ENCODE measurements at places on chromosomes 5 and 9. TPM values are rescaled to one million over a fixed set of nuclear protein-coding genes. Genes with fewer than 3 reads are reported as not detected.

Gene ANXA2R
- 4.1 TPM for total RNA-seq

- DNase-seq, result no peak
Measured at GRCh38 chr5:87074934-87075541, 192.6 kb upstream of the RASA1 start.

DNA sequence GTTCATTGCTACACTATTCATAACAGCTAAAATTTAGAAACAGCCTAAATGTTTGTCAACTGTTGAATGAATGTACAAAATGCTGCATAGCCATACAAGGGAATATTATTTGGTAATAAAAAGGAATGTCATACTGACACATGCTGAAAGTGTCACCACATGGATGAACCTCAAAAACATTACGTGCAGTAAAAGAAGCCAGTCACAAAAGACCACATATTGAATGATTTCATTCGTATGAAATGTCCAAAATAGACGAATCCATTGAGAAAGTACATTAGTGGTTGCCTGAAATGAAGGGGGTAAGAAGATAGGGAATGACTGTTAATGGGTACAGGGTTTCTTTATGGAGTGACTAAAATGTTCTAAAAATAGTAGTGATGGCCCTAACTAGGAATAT, 11.6 kb upstream of the ECM2 start:
- no peak for DNase-seq

DNA sequence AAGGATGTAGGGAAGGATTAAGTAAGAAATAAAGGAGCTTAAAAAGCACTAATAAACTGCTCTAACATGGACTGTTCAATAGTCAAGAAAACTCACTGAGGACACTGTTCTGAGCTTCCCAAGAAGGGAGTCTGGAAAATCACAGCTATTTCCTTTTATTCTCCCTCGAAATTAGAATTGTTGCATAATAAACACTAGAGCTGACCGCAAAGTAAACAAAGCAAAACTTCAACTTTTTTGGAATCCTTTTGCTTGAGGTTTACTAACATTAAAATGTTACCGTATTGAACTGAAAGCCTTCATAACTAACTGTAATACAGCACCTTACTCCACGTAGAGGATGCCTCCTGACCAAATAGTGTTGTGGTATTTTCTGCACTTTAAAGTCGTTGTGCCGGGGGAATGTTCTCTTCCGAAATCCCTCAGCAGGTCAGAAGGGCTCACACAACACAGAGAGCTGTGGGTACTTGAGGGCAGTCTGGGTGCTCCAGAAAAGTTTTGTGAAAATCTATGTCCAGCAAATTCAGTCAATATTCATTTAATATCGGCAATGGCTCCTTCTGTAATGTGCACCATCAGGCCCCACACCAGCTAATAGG, 59.2 kb downstream of the TTLL11 start:
- no peak for DNase-seq

Gene NUTM2G
- total RNA-seq, result not detected

Gene AKNA
- total RNA-seq, result 57.8 TPM

Gene MTAP
- 53.3 TPM for total RNA-seq

- DNase-seq, result no peak
Measured at GRCh38 chr5:128770907-128771306, 194.4 kb upstream of the SLC27A6 start.

DNA sequence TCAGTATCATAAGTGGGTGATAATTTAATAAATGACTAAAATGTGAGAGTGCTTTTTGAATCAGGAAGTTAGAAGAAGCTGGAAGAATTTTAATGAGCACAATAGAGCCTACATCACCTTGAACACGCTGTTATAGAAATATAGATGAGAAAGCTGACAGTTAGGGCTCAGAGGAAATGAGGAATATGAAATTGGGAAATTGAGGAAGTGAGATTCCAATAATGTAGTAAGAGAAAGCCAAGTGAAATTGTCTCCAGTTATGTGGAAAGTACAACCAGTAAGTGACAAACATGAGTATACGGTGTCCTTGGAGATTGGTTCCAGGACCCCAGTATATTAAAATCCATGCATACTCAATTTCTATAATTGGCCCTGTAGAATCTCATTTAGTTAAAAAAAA, 235.9 kb upstream of the FAM174A start:
- no peak for DNase-seq

DNA sequence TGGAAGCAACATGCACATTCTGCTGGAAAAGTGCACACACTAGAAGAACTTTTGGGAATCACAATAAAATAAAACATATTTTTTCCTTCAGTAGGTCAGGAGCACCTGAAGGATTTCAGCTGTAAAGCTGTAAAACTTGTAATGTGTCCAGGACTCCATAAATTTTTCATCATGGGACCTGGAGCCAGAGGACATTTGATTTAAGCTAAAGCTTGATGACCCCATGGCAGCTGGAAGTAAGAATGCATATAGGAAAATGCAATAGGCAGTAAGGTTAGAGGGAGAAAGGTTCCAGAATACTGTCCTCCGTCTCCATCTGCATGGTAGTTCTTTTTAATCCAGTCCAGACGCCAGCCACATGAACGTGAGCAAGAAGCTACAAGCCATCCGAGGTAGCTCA, 166.0 kb downstream of the ADAMTSL1 start:
- DNase-seq, result no peak

- no peak for DNase-seq
Measured at GRCh38 chr5:5752844-5753243, 330.4 kb downstream of the ICE1 start.

DNA sequence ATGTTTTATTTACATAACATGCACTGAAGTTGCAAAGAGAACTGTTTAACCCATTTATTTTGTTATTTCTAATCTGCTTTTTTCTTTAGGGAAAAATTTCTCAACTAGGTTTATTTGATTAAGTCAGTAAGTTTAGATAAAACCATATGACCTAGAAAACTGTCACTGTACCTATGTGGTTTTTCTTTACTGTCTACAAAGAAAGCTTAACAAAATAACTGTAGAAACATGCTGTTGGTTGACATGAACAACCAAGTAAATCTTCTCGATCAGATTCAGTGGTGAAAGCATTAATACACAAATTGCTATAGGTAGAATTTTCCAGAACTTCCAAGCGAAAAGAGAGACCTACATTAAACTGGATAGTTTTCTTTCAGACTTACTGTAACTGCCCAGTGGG, 137.4 kb downstream of the PCSK5 start:
- DNase-seq, result no peak
